Cortex of kidney (tissue), 1 donor: ENCODE measurements at places on chromosomes 5 and 9.

DNA sequence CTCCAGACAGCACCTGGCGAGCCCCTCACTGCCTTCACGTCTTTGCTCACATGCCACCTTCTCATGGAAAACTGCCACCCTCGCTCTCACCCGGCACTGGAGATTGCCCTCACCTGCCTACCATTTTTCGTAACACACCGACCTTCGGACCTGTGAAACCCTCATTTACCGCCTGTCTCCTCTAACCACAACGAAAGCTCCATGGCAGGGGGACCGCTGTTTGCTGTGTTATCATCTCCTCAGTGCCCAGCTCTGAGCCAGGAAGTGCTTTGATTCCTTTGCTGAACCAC lies 109.2 kb upstream of the PHYKPL start:
- no peak for DNase-seq

- DNase-seq, result no peak
These were observed 186.7 kb upstream of the NR4A3 start for GRCh38 chr9:99635032-99635431.

- DNase-seq, result no peak
These were observed 161.2 kb downstream of the ZNF462 start for GRCh38 chr9:107024193-107024592.

DNA sequence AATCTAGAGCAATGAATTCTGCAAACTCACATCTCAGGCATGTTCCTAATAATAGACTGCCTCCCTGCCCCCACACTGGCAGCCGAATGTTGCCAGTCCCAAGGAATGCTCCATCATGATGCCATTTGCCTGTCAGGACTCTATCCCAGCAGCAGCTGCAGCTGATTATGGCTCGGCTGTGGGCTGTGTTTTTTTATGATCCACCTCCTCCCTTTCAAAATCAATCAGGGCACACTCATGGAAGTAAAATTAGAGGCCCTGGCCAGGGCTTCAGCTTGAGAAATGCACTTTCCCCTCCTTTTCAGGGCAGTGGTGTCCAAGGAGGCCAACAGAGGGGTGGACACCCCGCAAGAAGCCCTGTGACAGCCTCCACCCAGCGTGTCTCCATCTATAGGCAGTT lies 176.7 kb upstream of the S1PR3 start:
- DNase-seq, result no peak

DNA sequence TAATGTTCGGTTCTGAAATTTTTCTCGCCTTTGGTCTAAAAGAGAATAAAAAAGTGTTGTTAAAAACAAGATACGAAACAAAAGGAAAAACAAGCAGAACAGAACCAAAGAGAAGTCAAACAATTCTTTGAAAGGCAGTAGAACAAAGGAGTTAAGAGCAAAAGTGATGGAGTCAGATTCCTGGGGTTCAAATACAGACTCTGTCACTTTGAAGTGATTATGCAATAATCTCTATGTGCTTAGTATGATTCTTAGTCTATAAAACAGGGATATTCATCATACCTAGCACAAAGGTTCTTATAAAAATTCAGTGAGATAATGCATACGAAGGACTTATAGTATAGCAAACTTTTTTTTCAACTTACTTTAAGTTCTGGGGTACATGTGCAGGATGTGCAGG lies 48.3 kb downstream of the C9 start:
- no peak for DNase-seq

GRCh38 chr5:113282472-113282871 lies 152.3 kb downstream of the TSSK1B start:
- no peak for DNase-seq

DNA sequence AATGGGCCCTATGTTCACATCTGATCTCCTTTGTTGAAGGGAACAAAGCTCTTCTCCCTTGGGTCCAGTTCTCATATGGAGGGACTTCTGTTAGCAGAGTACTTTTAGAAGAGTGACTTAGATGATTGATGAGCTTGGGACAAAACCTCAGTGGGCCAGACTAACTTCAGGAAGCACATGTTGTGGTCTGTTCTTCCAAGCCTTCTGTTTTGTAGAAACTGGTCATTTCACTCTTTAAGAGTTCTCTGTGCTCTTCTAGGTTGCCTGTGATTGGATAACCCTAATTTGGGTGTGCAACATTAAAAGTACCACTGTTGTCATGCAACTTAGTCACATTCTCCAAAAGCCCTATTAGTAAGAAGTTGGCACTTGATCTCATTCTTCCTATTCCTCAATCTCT lies 183.5 kb upstream of the ACO1 start:
- no peak for DNase-seq

GRCh38 chr5:173383711-173384110 lies 55.5 kb upstream of the STC2 start:
- DNase-seq, result no peak

DNA sequence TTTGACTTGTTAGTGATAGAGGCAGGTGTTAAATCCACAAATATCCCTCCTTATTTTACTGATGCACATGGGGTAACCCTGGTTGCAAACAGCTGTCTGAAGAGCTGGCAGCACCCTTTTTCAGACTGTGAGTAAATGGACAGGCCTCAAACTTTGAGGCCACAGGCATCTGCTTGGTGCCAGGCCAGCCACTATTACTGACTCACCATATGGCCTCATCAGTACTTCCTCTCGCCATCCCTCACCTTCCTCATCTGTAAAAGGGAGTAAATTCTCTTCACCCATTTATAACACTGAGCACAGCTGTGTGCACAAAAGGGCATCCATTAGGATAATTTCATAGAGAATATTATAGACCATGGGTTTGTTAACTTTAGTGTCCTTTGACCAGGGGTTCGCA lies 11.9 kb upstream of the TNIP1 start:
- DNase-seq, result no peak

- no peak for DNase-seq
These were observed 95.3 kb downstream of the PTTG1 start for GRCh38 chr5:160516696-160517530.

DNA sequence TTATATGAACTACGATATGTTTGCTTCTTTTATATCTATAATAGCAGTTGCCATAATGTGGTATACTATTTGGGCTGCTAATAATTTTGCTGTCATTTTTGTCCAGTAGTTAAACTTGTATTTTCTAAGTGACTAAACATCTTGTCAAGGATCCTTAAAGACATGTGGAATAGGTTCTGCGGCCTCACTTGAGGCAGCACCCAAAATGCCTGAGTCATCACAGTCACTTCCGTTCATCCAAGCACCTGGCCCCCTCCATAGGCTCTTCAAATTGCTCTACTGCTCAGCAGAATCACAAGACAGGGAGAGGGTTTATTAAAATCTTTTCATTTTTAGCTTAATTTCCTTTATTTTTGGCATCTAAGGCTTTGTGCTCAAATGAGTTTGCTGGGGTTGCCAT lies 259.1 kb downstream of the AOPEP start:
- DNase-seq, result no peak

- no peak for DNase-seq
These were observed 4.9 kb upstream of the C7 start for GRCh38 chr5:40904205-40904993.

DNA sequence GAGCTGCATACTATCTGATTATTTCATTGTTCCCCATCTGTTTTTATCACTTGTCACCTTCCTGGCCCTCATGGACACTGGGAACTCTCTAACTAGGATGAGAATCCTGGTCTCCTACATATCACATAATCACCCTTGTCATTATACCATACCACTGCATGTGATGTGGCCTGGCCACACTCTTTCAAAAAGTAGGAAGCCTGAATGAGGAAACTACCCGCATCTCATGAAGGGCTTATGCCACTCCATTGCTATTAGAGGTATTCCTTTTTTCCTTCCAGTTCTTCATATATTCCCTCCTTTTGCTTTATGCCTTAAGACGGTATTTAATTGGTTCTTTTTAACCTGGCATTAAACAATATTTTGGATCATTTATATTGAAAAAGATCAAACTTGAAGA lies 1341.4 kb upstream of the NUDT12 start:
- DNase-seq, result no peak

GRCh38 chr5:172777881-172778814 lies 7.2 kb upstream of the DUSP1 start:
- no peak for DNase-seq

DNA sequence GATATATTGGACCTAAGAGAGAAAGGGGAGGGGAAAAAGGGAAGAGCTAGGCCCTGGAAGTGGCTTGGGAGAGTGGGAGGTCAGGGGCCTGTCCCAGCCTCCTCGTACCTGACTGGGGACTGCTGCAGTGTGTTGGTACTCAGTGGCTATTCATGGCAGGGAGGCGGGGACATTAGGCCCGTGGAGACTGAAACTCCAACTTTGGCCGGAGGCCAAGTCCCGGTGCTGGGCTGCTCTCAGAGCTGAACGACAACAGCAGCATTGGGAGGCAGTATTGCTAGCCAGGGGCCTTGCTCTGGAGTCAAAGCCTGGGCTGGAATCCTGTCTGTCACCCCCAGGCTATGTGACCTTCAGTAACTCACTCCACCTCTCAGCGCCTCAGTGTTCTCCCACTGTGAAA lies 37.8 kb downstream of the NEURL1B start:
- no peak for DNase-seq

- no peak for DNase-seq
These were observed 15.7 kb downstream of the SLC28A3 start for GRCh38 chr9:84324811-84325210.

- no peak for DNase-seq
These were observed 584.0 kb downstream of the ACTL7B start for GRCh38 chr9:108271646-108272348.

DNA sequence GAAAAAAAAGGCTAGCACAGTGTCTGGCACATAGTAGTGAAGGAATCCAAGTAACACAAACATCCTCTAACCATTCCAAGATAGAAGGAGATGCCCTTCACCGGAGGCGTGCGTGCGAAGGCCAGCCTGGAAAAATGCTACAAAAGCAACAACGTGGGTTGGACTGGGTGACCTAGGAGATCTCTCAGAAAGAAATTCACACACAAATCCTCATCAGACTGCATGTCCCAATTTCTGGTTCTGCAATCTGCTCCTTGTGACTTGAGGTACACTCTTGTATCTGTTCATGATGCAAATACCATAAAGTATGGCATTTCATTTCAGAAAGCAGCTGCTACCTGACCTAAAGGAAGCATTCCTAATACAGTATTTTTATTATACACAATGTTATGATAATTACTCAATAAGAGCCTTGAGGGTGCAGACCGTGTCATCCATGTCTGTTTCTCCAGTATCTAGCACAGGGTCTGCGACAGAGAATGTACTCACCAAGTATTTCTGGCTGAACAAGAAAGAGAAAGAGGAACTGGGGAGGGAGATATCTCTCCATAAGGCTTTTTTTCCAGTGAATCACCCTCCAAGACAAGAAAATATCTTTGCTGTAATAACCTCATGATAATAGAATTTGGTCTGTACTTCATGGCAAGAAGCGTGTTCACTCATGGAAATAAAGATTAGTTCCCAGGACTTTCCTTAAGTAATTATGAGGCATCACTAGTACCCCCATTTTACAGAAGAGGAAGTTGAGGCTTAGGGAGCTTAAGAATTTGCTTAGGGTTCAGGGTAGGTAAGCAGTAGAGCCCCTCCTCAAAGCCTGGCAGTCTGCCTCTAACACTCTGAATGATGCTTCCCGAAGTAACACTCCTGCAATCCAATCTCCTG lies 138.3 kb downstream of the CDK5RAP2 start:
- no peak for DNase-seq

GRCh38 chr9:18888290-18888689 lies 144.7 kb downstream of the SAXO1 start:
- no peak for DNase-seq

- DNase-seq, result no peak
These were observed 12.8 kb upstream of the TNFAIP8 start for GRCh38 chr5:119343052-119343451.

DNA sequence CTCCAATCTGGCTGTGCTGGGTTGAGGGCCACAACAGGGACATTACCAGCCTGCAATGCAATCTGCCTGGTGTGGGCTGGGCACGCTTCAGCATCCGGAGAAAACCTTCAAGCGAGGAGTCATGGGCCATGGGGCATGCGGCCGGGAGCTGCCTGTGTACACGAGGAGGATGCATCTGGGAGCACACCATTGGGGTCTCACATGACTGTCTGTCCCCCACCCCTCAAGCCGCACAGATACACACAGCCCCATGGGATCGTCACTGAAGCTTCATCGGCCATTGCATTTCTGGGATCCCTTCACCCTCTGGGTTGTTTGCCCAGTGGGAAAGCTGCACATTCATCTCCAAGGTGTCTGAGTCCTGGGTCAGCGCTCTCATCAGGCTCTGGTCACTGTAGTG lies 9.9 kb downstream of the LCN1 start:
- DNase-seq, result no peak

DNA sequence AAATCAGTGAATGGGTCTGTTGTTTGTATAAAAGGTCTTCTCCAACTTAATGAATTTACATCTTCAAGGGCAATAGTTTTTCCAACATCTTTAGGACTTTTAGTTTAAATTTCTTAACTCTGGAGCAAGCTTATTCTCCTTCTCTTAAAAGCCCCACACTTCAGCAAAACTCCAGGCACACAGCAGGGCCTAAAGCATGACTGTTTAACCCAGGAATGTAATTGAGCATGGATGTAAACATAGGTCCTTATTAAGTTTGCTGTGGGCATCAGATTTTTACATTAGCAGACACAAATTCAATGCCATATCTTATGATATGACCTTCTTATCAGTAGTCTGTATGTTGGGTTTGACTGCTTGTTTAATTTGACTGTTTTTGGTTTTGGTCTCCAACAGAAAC lies 78.9 kb downstream of the ABCA1 start:
- no peak for DNase-seq

GRCh38 chr9:124595743-124596142 lies 88.5 kb upstream of the NR5A1 start:
- no peak for DNase-seq

DNA sequence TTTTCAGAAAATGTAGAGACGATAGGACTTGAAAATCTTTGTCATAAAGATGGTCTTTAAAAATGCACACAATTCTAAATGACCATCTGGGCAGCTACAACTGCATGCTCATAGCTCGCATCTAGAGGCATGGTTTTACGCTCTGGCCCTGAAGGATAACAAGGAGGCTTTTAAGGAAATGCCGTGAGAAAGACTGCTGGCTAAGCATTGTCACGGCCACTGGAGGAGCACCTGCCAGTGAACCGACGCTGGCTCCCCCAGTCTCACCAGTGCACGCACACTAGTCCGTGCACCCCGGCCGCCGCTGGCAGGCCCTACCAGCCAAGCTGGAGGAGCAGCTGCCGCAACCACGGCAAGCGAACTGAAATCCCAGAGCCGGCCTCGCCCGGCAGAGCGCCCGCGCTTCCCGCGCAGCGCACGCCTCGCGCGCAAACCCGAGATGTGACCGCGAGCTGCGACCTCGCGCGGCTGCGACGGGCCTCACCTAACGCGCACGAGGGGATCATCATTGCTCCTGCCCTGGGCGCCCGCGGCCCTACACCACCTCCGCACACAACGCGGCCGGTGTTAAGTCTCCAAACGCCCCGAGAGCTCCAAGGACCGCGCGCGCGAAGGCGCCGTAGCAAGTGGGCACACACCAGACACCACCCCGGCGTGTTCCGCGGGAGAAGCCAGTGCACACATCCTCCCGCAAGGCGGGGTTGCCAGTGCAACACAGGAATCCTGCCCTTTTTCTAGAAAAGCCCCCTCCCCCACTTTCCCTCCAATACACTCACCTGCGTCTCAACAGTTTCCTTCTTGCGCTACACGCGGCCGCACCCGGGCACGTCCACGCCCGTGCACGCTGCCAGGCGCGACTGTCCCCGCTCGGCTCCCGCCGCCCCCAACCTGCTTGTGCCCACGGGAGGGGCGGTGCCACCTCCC lies 5.3 kb downstream of the ELAVL2 start:
- no peak for DNase-seq
